NCI-H82 (cell line): ENCODE measurements at places on chromosomes 16 and 17.

- DNase-seq: no peak
Observed at GRCh38 chr16:66066404-66066803, 300.1 kb upstream of the CDH5 start.

GRCh38 chr17:77437017-77437416 lies 296.2 kb downstream of the SEC14L1 start:
- DNase-seq: peak; percentile 31

- peak; percentile 64 for DNase-seq
Observed at GRCh38 chr16:89052890-89053724, 40.5 kb upstream of the ACSF3 start.

DNA sequence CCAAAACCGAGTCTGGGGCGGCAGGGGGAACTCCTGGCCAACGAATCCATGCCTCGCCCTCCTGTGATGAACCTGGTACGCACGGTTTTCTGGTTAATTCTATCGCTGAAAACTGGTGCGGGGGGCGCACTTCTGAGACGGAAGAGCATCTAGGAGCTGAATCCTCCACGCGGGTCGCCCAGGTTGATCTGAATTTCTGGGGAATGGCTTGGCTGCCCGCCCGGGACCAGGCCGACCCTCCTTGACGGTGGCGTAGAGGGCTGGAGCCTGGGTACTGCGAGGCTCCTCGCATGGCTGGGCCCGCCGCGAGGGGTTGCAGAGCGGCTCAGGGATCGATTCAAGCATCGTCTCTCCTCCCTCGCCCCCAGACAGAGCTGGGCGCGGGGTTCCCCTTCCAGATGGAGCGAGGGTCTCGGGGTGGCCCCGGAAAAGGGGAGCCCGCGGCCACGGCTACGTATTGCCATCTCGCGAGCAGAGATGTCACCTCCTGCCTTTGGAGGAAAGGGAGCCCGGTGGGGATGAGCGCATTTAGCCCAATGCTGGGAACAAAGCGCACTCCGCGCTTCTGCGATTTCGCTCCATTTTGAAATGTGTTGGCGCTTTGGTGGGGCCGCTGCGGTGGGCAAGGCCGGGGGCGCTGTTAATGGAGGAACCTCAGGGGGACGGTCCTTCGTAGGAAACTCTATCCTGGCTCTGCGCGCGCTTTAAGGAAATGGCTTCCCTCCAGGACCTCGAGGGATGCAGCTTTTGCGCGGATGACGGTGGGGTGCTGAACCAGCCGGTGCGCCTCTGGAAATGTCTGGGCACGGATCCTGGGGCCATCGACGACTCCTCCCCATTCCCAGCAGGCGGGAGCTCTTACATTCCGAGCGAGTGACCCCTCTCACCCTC lies 2.7 kb downstream of the MAPT start:
- peak; percentile 30 for DNase-seq

DNA sequence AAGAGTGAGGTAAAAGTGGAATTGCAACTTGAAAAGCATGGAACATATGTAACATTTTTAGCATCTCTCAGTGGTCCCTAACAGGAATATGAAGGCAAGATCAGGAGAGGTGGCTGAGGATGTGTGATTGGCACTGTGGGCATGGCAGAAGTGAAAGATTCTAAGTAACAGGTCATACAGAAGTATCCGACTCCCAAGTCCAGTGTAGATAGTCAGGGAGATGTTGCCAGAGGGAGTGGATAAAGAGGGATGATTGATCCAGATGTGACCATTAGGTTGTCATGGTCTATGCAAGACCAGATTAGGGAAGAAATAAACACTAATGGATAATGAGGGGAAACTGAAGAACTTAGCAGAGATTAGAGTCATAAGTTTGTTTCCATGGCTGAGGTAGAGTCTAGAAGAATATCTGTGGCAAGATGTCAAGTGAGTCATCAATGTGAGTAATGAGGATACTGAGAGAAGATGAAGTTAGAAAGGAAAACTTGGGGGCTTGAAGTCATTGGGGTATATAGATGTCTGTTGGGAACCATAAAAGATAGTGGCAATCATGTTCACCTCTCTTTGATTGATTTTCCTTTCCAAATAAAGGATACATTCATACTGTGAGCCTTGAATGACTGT lies 23.9 kb upstream of the CAPNS2 start:
- DNase-seq: no peak

- DNase-seq: no peak
Observed at GRCh38 chr17:57679906-57680695, 65.0 kb downstream of the CCDC182 start.

DNA sequence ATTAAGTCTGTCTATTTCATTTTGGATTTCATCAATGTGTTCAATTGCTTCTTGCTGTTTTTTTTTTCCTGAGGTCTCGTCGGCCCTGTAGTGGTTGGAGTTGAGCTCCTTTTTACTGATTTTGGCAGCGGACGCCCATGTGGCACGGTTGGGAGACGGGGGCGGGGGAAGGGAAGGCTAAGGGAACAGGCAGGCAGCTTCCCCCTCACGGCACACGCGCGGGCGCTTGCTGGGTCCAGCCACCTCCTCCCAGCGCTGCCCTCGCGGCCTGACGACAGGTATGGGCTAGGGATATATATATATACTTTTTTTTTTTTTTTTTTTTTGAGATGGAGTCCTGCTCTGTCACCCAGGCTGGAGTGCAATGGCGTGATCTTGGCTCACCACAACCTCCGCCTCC lies 11.4 kb downstream of the HSF5 start:
- DNase-seq: no peak

DNA sequence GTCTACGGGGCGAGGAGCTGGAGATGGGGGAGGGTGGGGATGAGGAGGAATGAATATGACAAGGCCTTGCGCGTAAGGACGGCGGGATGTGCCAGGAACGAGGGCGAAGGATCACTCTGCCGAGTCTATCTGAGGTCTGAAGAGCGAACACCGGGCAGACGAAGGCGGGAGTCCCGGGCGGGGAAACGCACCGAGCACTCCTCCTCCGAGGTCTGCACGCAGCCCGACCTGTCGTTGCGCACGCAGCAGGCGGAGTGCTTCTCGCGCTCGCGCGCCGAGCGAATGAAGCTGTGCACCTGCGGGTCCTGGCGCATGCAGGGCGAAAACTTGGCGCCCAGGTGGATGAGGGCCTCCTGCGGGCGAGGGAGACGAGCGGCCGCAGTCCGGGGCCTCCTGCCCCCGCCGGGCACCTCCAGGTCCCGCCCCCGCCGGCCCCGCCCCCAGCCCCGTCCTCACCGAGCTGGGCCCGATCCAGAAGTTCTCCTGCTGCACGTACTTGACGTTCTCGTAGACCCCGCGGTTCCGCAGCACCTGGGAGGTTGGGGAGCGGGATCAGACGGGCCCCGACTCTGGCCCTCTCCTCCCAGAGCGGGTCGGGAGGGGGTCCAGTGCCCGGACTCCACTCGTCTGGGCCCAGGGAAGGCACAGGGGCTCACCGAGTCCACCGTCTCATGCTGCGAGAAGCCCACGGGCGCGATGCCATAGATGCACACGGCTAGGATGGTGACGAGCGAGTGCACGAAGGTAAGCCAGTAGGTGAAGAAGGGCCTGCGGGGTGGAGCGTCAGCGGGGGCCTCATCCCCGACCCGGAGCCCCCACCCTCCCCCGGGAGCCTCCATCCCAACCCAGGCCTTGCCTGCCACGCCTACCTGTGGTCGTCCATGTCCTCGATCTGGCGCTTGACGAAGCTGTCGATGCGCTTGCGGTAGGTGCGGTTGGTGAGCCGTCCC lies 7.6 kb downstream of the SNRNP25 start:
- peak; percentile 30 for DNase-seq

GRCh38 chr17:79778504-79779083 lies 646 bp downstream of the CBX2 start:
- peak; percentile 56 for DNase-seq

DNA sequence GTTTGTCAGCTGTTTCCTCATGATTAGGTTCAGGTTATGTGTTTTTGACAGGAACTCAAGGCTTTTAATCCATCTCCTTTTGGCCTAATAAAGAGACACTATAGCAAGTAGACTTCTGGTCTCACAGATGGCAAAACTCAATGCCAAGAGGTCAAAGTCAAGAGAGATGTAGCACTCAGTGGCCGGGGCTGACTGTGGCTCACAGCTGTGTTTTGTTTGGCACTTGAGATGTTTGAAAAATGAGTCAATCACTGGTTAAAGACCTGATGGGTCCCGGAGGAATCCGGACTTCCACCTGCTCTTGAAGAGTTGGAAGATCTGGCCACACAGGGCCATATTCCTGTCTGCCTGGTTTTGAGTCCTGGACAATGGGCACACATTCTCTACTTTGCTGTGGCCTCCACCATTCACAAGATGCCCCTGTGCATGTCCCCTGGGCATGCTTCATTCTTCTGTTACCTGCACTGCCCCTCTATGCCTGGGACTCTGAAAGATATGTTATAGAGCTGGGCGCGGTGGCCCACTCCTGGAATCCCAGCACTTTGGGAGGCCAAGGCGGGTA lies 210.3 kb downstream of the SNX29 start:
- no peak for DNase-seq

GRCh38 chr16:73713778-73714495 lies 582.7 kb upstream of the PSMD7 start:
- DNase-seq: peak; percentile 64

DNA sequence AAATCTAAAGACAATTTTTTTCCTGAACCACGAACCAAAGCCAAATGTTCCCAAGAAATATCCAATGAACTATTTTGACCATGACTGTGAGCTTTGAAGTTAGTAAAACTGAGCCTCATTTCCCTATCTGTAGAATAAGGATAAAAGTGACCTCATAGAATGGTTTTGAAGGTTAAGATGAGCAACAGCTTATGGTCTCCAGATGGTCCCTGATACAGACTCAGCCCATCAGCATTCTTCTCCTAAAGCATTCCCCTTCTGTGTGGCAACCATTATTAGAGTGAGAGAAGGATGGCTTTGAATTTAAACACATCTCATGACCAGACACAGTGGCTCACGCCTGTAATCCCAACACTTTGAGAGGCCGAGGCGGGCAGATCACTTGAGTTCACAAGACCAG lies 70.1 kb downstream of the COPRS start:
- no peak for DNase-seq

- DNase-seq: peak; percentile 46
Observed at GRCh38 chr16:3461151-3461550, 17.7 kb downstream of the NAA60 start.

DNA sequence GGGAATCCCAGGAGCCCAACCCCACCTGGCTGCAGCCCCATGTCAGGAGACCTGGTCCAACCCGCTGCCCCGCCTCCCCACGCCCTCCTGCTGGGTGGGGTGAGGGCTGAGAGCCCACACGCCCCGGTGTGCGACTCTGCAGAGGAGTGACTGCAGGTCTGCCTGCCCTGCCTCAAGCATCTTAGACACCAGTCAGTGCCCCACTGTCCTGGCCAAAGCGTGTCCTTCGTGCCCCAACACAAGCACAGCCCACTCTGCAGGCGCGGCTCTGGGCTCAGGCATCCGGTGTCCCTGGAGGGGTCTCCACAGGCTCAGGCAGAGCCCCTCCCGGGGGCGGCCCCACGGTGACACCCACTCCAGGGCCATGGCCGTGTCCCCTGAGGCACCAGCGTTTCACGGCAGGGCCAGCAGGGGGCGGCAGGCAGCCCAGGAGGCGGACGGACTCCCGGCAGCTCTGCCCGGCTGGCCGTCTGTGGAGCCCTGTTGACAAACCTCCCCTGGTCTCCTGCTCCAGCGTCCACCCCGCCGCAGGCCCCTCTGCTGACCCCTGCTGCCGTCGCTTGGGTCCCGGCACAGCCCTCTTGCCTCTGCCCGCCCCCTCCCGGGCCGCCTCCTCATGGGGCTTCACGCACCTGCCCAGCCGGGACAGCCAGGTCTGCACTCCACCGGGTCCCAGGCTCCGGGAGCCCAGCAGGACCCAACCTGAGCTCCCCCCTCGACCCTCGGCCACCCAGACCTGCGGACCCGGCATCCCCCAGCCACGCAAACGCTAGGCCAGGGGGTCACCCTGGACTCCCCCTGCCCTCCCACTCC lies 8.6 kb upstream of the UBE2I start:
- peak; percentile 58 for DNase-seq

DNA sequence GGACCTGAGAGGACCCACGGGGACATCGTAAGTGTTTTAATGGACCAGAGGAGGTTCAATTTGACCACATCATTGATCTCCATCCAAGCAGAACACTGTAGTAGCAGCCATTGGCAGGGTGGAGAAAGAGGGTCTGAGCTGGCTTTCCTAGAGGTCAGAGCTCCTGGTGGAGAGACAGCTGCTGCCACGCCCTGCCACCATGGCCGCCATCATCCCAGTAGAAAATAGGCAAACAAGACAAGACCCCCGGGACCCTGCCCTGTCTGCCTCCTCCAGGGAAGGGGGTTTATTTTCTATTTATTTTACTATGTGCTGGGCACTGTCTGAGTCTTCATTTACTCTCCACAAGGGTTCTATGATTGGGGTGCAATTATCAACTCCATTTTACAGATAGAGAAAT lies 11.4 kb upstream of the ITGA3 start:
- DNase-seq: no peak

- DNase-seq: no peak
Observed at GRCh38 chr17:61812747-61813146, 50.6 kb downstream of the BRIP1 start.

- peak; percentile 62 for DNase-seq
Observed at GRCh38 chr17:66165537-66166123, 26.3 kb downstream of the CEP112 start.

- DNase-seq: no peak
Observed at GRCh38 chr17:78600181-78600721, 23.1 kb upstream of the DNAH17 start.

DNA sequence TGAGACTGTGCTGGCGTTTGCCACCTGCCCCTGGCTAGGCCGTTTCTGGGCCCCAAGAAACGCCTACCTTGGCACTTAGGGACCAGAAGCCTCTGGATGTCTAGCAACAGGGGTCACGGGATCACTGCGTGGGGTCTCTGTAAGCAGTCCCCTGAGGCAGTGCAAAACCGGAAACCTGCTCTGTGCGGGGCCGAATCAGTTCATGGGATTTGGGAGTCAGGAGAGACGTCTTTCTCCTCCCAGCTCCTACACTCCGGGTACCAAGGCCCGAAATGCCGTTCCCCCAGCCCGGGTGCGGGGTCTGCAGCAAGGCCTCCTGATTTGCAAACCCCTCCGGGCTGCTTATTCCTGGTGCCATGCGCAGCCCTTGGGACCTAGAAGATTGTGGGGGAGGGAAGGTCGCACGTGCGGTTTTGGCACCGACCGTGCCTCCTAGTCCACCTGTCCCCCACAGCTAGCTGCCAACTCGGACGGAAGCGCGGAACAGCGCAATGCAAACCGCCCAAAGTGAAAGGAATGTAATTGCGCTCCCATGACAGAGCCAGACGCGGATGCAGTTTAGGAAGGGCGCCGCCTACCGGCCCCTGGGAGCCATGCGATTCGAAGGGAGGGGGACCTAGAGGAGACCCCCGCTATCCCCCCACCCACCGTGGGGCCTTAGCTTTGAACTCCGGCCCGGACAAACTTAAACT lies 6.5 kb downstream of the IRX5 start:
- DNase-seq: peak; percentile 56
